ENCODE measurements at places on chromosomes 4 and X.

- DNase-seq, result no peak
Measured at GRCh38 chr4:82710197-82710929, 88.2 kb downstream of the SCD5 start.

DNA sequence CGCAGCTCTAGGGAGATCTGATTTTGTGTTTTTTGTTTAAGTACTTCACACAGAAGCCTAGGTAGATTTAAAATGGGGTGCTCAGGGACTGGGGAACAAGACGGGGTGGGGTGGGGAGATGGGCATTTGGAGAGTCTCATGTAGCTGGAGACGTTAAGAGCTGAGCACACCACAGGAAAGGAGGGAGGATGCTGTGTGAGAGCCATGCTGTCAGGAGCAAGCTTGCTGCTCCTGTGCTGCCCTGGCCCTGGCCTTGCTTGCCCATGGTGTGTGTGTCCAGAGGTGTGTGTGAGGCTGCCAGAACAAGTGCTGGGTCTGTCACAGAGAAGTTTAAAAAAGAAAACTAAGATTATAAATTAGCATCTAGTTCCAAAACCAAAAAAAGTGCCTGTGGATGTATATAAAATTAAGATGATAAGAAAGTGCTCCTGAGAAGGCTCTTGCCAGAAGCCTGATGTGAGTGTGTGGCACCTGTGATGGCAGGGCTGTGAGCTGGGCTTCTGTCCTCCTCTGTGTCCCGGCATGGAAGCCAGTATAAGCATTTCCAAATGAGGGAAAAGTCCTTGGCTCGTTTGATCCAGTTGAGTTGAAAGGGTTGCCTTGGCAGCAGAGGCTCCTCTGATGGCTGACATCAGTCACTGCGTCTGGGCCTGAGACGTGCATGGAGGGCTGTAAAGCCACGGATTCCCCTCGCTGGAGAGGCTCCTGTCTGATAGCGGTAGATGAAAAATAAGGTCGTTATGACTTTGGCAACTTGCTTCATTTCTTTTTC lies 63.5 kb downstream of the NELFA start:
- DNase-seq, result no peak

GRCh38 chr4:123340381-123340701 lies 56.3 kb upstream of the SPRY1 start:
- DNase-seq, result peak; percentile 60

GRCh38 chrX:106201502-106202178 lies 33.5 kb downstream of the PWWP3B start:
- DNase-seq, result no peak

DNA sequence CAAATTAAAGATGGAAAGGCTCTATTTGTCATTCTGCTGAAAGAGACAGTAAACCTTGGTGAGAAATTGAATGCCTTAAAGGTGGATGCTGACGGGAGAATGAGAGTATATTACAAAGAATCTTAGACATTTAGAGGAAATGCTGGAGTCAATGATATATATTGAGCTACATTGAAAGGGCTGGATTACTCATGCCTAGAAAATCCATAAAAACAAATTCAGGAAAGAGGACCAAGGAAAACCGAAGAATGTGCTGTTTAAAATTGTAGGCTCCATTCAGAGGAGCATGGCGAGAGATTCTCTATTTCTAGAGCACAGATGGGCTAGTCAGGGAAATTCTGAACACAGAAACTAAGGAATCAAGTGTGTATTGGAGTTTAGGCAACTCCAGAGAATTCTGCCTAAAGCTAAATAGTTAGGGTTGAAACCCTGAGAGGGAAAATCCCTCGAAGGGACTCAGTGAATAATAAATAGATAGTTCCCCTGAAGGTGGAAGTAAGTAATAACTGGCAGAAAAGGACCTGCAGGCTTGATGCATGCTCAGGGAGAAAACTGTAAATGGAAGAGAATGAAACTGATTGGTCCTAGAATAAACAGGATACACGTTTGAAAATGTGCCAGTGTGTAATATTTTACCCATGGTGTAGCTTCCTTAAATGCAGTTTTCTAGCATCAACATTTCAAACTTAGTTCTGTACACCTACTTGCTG lies 1532.4 kb upstream of the TENM3 start:
- DNase-seq, result no peak

GRCh38 chr4:2832309-2832980 lies 11.2 kb upstream of the ADD1 start:
- no peak for DNase-seq

- no peak for DNase-seq
Measured at GRCh38 chrX:108245462-108245861, 153.9 kb downstream of the ATG4A start.

- no peak for DNase-seq
Measured at GRCh38 chrX:10028283-10029104, 61.3 kb downstream of the CLDN34 start.

DNA sequence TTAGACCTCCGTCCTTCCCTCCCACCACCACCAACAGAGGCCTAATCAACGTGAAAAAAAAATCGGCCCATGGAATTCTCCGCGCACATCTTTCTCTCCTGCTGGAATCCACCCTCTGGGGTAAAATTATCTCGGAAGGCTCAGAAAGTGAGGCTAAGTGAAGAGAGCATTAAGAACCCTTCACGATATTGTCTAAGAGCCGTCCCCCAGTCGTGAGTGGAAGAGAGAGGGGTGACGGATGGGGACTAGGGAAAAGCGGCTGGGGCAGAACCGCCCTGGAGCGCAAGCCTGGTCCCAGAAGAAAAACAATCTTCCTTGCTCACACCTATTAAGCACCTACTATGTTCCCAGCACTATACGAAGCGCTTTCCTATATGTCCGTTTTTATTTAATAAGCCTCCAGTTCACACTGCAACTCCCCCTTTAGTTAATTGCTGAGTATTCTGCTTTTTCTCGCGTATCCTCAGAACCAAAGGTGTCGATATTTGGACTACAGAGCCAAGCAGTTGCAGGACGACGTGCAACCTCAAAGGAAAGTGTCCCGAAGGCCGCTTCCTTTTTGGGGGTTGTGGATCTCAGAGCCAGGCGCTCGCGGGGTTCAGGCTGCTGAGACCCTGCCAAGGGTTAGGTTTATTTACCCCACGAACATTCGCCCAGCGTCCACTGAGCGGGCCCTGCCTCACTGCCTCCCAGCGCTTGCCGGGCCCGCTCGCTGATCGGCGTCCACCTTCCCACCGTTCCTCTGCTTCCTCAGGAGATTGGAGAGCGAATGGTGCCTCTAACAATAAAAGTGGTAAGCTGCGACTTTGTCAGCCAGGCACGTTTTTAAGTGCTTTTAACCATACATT lies 889 bp downstream of the MGARP start:
- DNase-seq, result no peak

DNA sequence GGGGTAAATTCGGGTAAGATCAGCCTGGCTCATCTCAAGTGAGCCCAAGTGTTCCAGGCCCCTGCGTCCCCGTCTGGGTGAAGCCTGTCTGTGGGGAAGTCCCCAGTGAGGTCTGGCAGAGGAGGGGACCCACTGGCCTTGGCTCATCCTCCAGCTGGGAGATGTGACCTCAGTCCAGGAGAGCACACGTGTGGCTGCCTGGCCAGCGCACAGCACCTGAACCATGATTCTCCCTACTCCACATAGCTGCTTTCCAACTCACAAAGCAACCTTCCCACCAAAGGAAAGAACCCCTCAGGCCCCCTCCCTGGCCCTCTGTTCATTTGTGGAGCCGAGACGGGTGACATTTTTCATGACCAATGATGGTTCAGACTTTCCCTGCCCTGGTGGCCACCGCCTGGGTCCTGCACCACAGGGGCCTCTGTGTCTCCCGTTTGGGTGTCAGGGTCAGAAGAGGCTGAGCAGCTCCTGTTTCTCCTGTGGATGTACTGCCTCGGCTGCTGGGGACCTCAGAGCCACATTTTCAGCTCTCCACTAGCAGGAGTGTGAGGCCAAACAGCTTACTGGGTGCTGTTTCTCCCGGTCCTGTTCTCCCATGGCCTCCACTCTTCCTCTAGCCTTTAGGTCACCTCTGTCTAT lies 111.4 kb downstream of the CPZ start:
- DNase-seq, result no peak

GRCh38 chrX:74383611-74384010 lies 37.7 kb upstream of the SLC16A2 start:
- DNase-seq, result no peak

DNA sequence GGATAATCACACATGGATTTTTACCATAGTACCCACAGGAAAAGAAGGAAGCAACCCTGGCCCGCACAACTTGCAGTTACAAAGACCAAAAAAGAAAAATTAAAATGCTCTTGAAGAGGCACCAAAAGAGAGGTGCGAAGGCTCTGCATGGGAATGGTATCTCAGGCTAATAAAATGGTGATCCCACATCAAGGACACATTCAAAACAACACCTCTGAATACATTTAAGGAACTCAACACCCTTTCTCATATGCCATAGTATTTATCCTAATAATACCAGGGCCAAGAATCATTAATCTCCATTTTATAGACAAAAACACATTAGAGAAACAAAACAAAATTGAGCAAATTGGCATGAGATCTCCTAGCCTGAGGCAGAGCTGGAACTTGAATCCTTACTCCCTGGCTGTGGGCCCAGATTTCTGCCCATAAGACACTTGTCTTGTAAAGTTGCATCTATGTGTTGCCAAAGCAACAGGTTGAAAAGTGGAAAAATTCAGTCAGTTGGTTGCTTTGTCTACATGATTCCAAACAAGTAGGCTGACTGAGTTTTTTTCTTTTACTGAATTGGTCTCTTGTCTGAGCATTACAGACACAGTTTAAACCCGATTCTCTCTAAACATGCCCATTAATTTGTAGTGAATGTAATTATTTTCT lies 33.5 kb downstream of the GUCY2F start:
- DNase-seq, result no peak

GRCh38 chr4:20621476-20621875 lies 78.8 kb upstream of the PACRGL start:
- DNase-seq, result no peak

- no peak for DNase-seq
Measured at GRCh38 chrX:41553688-41554087, 106.5 kb downstream of the NYX start.

GRCh38 chr4:41144812-41145211 lies 69.5 kb downstream of the APBB2 start:
- no peak for DNase-seq

DNA sequence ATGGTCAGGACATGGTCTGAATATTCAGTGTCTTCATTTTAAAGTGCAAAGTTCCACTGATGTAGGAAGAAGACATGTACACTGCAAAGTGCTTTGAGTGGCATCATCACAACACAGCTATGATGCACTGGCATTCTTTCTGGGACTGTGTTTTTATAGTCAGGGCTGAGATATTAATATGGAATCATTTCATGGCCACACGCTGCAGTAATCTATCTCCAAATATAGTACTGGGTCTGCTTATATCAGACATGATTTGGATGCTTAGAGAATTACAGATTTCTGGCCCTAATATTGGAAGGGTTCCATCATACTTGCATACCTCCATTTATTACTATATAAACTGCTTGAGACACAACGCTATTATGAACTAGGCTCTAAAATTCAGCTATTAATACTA lies 1170.9 kb downstream of the NLGN4X start:
- DNase-seq, result no peak

DNA sequence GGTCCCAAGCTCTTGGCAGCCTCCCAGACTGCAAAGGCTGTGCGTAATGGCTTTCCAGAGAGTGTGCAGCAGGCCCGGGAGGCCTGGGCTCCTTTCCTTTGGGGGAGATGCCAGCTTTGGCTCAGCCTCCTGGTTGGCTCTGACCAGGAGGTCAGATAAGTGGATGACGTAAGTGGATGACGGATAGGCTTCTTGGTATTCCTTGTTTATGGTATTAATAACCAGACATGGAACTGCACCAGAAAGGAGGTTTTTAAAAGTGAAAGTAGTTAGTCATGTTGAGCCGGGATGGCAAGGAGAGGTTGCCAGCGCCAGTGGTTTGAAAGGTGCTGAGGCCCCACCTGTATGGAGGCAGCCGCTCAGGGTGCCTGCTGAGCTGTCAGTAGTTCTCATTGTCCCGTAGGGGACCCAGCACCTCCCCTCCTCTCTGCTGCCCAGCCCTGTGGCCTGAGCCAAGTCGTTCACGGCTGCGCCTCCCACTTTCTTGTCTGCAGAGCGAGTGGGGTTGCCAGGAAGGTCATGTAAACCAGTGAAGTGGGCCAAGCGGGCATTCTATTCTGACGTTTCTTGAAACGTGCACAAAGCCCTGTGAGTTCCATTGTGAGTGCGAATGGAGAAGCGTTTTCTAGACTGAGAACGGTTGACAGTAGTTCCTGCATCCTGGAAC lies 28.7 kb upstream of the STOX2 start:
- no peak for DNase-seq

DNA sequence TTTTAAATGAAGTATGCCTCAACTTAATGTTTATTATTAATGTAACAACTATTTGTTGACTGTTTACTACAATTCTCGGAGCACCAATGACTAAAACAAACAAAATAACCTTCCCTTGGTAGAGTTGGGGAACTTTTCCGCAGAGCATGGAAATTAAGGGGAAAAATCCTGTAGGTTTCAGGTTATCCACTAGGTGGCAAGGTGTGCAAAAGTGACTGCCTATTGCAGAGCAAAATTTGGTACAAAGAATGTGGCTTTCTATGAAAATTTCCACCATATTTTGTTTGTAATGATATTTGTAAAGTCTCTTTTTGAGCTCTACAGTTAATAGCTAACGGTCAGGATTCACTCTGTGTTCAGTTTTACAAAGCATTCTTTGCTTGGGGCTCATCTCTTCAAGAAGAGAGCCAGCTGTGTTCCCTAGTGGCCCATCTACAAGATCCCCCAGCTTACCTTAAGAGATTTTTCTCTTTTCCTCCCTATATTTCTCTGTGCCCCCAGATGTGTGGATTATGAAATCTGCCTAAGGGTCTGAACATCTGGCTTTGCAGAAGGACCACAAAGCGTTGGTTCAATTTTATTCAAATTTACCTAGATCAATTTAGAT lies 61.1 kb downstream of the FBXO8 start:
- DNase-seq, result no peak

GRCh38 chrX:20197641-20198210 lies 56.1 kb upstream of the EIF1AX start:
- no peak for DNase-seq

DNA sequence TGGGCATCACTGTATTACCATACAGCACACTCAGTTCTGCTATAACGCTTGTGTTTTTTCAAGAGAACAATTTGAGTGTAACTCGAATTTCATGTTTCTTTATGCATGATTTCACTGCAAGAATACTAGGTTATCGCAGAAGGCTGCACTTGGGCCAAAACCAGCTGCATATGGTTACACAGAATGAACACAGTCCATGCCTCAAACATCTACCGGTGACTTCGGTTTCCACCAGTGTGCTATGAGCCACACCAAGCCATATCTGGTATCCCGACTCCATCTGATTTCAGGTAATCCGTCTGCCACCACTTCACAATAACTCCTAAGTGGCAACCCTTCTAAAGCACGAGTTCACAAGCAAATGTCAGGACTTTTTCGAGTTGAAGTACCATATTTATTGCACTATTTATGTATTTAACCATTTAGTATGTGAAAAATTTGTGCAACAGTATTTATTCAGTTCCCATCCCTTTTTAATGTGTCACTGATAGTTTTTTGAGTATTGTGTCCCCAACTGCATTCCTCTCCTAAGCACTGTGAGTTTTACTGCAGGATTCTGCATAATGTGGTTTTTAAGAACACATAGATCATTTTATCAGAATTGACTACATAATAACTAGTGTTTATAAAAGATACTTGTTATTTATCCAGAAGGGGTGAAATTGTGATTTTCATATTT lies 111.8 kb downstream of the APBB2 start:
- no peak for DNase-seq

Measured in GM04503 (cell line).